Frontal cortex (tissue), 4 donors: ENCODE measurements at places on chromosomes 16 and 17. TPM values are rescaled to one million over a fixed set of nuclear protein-coding genes. Genes with fewer than 3 reads are reported as not detected.
A peak's percentile ranks its signal among the peaks of the same experiment; 100 is the strongest.

DNA sequence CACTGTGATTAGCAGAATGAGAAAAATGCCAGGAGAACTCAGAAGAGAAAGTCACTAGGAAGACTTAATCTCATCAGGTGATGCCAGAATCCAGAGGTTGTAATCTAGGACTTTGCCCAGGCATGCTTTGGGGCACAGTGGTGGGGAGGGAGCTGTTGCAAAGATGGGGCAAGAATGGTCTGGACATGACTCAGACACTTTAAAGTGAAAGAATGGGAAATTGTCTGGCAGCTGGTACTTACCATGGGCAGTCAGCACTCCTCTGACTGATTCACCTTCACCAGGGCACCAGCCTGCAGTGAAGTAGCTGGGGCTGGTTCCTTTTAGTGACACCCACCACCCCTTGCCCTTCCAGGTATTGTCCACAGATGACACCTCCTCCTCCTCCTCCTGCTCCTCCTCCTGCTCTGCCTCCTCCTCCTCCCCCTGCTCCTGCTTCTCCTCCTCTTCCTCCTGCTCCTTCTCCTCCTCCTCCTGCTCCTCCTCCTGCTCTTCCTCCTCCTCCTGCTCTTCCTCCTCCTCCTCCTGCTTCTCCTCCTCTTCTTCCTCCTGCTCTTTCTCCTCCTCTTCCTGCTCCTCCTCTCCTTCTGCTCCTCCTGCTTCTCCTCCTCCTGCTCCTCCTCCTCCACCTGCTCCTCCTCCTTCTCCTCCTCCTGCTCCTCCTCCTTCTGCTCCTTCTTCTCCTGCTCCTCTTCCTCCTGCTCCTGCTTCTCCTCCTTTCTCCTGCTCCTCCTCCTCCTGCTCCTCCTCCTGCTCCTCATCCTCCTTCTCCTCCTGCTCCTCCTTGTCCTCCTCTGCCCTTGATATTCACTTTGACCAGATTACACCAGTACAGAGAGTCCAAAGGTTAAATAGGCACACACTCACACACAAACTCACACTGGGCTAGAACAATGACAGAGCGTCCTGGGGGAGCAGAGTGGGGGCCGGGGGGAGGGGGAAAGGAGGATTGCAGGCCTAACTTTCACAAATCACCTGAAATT lies at the start of gene CHD9NB:
Gene CHD9NB, minus strand, starts transcription at position 379 of the 983 bp plus-strand sequence. CDS start 8,739 bp downstream, outside the sequence.
- no peak for DNase-seq

DNA sequence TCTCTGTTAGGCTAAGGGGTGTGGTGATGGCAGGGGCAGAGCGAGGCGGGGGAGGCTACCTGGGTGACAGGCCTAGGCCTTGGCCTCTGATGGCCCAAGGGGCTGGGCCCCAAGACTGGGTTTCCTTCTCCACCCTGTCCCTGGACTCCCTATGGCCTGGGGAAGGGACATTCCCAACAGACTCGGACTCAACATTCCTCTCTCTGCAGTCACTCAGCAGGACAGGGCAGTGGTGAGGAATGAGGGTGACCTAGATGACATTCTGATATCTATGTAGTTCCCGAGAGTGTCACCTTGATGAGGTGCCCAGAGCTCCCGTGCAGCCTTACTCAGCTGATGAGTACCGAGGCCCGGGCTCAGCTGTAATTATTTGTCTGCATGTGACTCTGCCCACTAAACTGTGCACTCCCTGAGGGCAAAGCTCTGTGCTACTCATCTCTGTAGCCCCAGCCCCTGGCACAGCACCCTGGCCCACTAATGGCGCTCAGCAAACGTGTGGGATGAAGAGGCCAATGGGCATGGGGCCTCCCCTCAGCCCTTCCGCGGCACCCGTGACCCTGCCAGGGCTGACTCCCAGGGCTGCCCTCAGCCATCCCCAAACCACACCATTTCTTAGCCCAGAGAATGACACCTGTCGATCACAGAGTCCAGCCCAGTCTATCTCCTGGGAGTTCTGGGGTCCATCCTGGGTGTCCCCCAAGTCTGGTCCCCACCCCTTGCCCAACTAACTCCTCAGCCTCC lies 2.2 kb downstream of the PLCD3 start:
- DNase-seq: no peak

- DNase-seq: peak; percentile 33
Observed at GRCh38 chr17:80364091-80364691, 50.8 kb upstream of the ENDOV start.

DNA sequence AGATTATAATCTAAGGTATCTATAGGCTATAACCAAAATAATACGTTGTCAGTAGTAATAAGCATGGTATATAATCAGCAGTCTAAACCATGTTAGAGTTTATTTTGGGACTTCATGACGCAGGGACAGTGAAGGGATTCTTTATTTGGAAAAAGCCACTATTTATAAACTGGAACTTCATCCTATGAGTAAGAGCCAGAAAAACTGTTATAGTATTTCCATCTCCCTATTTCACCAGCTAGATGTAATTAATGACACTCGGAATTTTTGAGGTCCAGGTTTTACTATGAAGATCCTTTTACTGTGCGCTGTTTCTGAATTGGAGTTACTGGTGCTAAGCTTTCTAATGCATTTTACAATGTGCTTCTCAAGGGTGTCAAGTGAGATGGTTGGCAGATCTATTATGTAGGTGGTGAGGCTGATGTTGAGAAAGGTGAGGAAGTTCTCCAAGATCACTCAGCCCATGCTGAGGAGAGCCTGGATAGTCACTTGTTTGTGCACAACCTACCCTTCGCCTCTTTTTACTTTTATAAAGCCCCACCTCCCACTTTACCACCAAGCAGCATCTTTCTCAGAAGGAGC lies 149.3 kb downstream of the MSI2 start:
- no peak for DNase-seq

GRCh38 chr16:75007443-75007842 lies 8.6 kb downstream of the ZNRF1 start:
- DNase-seq: no peak

The PTX4 gene
- not detected for total RNA-seq
